Hematopoietic multipotent progenitor cell treated with erythropoietin and hydrocortisone succinate and interleukin-3 and kit ligand, for 8 days (in vitro differentiated cells): ENCODE measurements at places on chromosomes 12 and 14.

GRCh38 chr14:90419200-90419599 is 22.4 kb downstream of the CALM1 start:
- DNase-seq, result no peak

DNA sequence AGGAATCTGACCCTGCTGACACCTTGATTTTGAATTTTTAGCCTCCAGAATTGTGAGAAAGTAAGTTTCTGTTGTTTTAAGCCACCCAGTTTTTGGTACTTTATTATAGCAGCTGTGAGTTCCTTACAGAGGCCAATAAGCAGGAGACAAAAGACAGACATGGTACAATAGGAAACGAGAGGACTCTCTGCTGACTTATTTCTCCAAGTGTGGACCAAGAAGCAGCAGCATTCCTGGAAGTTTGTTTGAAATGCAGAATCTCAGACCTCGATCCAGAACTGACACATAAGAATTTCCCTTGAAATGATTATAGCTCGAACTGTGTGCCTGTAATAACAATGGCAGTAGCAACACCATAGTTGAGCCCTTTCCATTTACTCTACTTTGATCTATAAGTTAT is 31.9 kb upstream of the LUM start:
- no peak for DNase-seq

- peak; percentile 43 for DNase-seq
Observed at GRCh38 chr12:95820096-95820703, 29.6 kb upstream of the NTN4 start.

DNA sequence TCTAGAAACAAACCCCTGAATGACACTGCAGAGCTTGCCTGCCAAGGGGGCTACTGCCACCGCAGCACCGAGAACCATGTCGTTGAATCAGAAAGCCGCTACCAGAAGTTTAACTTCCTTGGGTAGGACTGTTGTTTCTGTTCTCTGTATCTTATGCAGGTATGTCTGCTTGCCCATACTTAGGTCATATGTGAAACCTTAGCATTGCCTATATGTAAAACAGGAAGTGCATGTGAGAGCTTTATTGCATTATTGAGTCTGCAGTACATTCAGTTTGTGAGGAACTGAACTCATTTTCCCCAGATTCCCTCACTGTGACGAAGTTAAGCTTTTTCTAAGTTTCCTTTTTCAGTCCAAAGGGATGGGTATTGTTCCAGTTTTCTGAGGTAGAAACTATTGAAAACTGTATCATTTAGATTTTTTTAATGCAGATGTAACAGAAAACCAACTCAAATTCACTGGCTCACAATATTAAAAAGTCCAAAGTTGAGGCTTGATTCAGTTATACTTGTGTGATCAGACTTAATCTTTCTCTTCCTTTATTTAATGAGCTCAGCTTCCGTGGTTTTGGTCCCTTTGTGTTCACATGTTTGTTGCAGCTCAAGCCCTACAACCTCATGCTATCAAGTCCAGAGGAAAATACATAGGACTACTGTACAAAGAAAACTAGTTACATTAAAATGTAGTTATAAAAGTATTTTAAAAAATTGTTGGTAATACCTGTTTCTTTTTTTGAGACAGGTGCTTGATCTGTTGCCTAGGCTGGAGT is 6.9 kb downstream of the FBXO34 start:
- DNase-seq, result no peak

DNA sequence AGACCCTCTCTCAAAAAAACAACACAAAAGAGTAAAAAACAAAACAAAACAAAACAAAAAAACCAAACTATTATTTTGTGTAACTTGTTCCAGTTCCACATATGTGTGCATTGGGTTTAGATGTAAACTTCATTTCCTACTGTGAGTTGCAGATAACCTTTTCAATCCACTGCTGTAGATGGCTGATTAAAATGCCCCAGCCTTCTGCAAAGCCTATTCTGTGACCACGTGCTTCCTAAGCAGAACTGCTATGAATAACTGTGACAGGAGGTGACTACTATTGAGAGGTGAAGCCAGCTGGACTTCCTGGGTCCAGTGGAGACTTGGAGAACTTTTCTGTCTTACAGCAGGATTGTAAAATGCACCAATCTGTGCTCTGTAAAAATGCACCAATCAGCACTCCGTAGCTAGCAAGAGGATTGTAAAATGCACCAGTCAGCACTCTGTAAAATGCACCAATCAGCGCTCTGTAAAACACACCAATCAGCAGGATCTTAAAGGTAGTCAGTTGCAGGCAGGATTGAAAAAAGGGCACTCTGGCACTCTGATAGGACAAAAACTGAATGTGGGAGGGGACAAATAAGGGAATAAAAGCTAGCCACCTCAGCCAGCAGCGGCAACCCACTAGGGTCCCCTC is 10.3 kb upstream of the ELK3 start:
- DNase-seq, result peak; percentile 79

DNA sequence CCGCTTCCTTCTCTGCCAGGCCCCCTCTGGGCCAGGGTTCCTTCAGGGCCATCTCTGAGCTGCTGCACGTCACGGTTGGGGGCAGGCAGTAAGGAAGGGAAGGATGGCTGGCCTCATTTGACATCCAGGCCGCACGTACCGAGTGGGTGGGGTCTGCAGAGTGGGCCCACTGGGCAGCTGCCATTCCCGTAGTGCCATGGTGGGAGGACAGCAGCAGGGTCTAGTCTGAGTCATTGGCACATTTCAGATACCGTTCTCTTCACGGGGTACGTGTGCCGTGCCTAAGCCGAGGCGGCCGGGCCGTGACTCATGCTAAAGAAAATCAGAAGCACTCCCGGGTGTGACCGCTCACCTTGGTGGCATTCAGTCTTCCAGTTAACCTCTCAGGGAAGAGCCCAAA is 43.9 kb downstream of the IL31 start:
- DNase-seq, result no peak
